NCI-H2081 treated with DMSO at 0.1 percent for 48 hours (cell line): ENCODE measurements at places on chromosomes 2 and 18.

- no peak for DNase-seq
Observed at GRCh38 chr2:238238766-238239542, 884 bp downstream of the HES6 start.

DNA sequence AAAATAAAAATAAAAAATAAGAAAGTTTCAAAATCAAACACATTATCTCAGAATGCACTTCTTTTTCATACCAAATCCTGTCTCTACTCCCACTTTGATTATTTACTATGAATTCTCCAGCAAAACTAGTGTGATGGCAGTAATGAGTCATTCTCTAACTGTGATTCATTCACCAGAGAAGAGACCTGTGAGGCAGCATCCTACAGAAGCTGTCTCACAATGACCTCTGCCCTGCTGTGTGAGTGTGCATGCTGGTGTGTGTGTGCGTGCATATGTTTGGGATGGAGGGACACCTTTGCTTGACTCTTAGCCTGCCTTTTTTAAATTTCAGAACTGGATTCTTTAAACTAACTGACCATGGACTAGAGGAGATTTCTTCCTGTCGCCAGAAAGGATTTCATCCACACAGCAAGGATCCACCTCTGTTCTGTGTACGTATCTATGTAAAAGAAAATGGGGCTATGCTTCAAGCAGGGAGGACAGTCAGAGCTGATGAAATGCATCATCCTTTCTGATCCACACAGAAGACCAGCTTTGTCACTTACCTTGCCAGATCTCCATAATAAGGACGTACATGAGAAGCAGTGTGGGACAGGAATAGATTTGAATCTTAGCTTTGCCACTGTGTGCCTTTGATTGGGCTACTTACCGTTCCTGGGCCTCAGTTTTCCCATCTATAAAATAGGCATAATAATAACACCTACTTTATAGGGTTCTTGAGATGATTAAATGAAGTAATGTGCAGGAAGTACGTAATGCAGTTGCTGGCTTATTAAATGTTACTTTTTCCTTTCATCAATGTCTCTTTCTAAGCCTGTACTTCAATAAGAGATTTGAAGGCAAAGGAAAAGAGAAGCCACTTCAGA lies 31.2 kb downstream of the STAMBP start:
- no peak for DNase-seq

- DNase-seq = no peak
Observed at GRCh38 chr18:77935342-77935741, 685.7 kb downstream of the GALR1 start.

DNA sequence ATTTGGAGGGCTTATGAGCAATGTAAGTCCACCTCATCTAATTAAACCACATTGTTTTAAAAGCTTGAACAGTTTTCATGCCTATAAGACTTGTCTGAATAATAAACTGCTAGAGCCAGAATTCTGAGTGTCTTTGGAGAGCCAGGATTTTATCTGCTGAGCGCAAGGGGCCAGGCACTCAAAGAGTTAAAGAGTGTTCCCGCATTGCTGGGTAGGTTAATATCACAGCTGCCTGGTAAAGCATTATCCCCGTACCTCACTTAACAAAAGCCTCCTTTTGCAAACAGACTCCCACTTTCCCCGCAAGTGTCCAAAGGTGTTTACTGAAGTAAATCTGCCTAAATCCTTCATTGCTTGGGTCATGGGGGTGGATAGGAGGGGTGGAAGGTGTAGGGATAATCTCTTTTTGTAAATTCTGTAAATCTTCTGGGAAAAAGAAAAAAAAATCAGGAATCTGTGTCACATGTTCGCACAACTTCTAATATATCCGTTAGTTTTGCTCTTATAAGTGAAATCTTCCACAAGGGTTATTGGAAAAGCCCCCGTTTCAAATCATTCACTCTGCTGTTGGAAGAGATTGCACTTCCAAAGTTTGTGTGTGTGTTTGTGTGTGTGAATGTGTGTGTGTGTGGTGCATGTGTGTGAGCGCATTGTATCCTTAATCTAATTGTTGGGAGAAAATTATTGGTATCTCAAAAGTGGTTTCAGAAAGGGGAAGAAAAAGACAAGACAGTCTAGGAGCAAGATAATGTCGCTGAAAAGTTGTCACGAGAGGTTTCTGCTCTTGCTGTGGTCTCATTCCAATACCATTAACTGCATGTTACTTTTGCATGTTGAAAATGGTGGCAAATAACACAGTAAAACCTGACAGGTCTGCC lies 10.7 kb downstream of the ZEB2 start:
- DNase-seq = no peak

- DNase-seq = no peak
Observed at GRCh38 chr18:60413944-60414547, 41.5 kb upstream of the MC4R start.

DNA sequence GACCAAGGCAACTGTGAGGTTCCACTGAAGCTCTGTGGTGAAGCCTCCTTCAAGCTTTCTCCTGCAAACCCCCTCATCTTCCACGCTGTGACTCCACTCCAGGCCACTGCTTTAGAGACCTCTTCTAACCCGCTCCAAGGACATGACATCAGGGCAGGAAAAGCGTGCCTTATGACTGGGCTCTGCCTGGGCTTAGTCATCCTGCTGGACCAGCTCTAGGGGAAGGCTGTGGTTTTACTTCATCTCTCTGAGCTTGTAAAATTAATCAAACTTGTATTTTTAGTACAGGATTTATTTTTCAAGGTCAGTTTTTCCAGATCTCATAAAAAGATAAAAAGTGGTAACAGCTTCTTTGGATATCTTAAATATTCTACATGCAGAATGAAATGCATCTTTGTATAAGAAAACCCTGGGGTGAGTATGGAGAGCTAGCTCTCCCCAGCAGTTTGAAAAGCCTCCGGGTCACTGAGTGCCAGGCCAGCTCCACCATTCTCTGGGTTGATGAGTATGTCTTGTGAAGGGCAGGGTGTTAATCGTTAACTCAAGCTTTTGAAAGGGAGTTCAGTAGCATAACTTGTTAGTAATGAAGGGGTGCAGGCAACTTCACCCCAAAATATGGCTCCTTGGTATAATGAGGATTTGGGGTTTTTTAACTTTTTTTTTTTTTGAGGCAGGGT lies 33.1 kb upstream of the YPEL5 start:
- DNase-seq = no peak

DNA sequence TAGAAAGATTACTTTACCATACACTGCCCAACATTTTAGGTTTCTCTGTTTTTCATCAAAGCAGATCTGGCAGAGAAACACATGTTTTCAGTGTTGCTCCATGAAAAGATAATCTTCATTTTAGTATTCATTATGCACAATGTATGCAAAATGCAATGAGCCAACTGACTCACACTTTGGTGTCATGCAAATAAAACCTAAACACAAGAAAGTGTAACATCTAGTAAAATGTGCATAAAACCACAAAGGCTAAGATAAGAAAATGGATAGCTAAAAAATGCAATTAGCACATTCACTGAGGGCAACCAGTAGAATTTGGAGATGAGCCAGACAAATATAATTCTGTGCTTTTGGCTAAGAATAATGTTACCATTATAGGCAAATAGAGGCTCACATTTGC lies 203.5 kb upstream of the UBE2E3 start:
- DNase-seq = no peak
